ENCODE measurements at places on chromosomes 12 and 14.
A peak's percentile ranks its signal among the peaks of the same experiment; 100 is the strongest.

- DNase-seq: peak; percentile 59
Observed at GRCh38 chr12:108839018-108839889, 18.1 kb downstream of the SSH1 start.

- DNase-seq: no peak
Observed at GRCh38 chr12:43882578-43883178, 46.8 kb downstream of the TMEM117 start.

DNA sequence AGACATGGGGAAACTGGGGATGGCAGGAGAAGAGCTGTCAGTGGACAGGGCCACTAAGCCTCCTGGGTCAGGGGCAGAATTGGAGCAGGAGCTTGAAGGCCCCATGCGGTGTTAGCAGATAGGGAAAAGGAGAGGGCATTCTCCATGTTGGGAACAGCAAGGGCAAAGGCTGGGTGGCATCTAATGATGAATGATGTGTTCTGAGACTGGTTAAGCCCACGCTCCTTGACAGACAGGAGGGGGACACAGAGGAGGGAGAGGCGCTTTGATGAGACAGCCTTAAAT lies 63.0 kb downstream of the CLMN start:
- no peak for DNase-seq

GRCh38 chr12:8030189-8030588 lies 2.3 kb upstream of the FOXJ2 start:
- no peak for DNase-seq

DNA sequence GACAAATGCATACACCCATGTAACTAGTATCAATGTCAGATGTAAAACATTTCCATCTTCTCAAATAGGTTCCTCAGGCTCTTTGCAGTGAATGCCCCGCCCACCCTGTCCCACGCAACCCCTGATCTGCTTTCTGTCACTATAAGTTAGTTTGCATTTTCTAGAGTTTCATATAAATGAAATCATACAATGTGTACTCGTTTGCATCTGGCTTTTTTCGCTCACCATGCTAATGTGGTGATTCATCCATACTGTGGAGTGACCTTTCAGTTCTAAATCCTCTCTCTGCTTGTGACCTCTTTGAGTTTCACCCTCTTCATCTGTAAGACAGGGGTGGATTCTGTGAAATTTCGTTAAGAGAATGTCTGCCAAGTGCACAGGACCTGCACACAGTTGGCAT lies 30.6 kb upstream of the MSI1 start:
- DNase-seq: no peak

- DNase-seq: no peak
Observed at GRCh38 chr14:67815573-67816225, 691 bp downstream of the ZFYVE26 start.

DNA sequence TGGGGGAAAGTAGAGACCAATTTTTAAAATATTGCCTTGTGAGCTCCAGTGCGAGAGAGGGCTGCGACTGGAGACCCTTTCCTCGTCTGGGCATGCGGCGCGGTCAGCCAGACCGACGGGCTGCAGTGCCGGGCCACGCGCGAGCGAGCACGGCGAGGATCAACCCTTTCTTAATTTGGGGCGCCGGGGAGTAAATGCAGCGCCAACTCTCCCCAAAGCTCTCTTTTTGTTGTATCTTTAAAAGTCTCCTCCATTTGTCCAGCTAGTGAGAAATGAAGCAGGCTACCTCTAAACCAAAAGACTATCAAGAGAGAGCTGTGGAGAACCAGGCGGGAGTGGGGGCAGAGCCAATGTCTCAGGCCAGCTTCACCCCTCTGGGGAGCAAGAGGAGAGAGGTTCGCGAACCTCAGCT lies 1.4 kb downstream of the SIX1 start:
- DNase-seq: no peak

Data from left ventricle myocardium superior (tissue), 1 donor.